Stimulated activated CD4-positive, alpha-beta T cell treated with anti-CD3 and anti-CD28 coated beads, Interleukin-1b, Interleukin-23, amount 100 ng/mL, for 1 hour (primary cell): ENCODE measurements at places on chromosomes 6 and 20.

- no peak for DNase-seq
These were observed 9.7 kb upstream of the CEP43 start for GRCh38 chr6:166989427-166990032.

DNA sequence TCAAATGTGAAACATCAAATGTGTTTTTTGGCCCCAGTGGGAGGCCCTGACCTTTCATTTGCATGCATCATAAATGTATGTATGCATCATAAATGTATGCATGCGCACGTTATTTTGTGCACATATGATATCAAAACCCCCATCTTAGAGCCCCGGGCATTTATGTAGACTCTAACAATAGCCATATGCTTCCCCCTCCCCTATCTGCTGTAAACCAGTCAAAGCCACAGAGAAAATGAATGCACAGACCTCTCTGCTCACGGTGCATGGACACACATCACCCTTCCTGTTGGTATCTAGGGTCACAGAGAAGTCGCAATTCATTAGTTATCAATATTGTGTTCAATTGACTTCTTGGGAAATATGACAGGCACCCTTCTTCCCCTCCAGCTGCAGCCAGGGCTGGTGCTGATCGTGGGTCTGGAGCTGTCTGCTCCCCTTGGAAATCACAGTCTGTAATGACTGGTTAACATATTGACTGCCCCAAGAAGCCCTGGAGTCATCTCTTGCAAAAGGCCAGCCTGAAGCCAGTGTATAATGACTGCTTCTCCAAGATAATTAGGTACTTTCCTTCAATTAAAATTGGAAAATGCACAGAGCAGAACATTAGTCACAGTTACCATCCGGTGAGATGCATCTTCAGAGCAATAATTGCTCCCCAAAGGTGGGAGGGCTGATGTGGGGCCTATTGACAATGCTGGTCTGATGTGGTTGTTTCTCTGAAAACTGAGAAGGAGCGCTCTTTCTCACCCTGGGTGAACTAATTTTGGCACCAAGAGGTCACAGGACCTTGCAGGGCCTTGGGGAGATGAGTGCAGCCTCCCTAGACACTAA is 532.2 kb downstream of the CDH26 start:
- no peak for DNase-seq

DNA sequence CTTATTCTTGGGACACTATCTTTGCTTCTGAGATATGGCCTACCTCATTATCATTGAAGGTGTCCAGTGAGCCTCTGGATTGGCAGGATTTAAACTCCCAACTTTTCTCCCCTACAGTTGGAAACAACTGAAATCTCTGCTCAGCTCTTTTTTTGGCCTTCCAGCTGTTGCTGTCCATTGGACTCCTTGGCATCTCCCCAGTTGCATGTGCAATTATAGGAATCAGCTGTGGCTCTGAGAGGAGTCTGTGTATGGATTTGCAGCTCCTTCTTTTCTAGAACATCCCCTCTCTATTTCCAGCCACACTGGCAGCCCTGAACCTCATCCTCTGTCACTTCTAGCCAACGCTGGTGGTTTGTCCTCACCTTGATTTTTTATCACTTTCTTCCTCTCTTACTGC is 21.2 kb downstream of the RAB22A start:
- DNase-seq: no peak

- DNase-seq: no peak
These were observed 3.6 kb upstream of the SLC12A5 start for GRCh38 chr20:46025376-46025783.

DNA sequence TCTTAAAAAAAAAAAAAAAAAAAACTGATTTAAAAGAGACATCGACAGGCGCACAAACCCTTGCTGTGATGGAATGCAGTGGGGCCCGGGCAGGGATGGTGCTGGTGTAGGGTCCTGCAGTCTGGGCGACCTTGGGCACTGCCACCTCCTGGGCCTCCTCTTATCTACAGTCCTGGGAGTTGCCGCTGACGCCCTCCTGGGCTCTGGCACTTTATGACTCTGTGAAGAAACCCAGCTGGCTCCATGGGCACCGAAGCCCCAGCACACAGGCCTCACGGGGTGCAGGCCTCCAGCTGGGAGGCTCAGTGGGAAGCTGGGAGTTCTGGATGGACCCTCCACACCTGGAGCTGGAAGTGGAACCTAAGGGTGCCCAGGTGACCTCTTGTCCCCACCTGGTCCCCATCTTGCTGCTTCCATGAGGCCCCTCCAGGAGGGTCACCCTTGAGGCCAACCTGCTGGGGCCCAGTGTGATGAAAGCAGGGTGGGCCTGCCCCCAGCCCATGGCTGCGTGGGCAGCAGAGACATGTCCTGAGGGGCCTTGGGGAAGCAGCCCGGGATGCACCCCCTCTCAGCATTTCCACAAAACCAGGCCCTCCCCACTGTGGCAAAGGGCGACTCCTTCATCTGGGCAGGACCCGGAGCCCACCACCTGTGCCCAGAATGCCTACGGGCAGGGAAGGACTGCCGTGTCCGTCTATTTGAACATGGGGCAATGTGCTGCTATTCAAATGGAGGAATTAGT is 104.9 kb downstream of the ASXL1 start:
- DNase-seq: no peak

- DNase-seq: no peak
These were observed 559.4 kb downstream of the COL12A1 start for GRCh38 chr6:74646461-74646860.

- DNase-seq: no peak
These were observed 27.1 kb downstream of the LBP start for GRCh38 chr20:38373231-38373867.

- DNase-seq: no peak
These were observed 689.4 kb upstream of the MAP3K7 start for GRCh38 chr6:91276315-91276714.

DNA sequence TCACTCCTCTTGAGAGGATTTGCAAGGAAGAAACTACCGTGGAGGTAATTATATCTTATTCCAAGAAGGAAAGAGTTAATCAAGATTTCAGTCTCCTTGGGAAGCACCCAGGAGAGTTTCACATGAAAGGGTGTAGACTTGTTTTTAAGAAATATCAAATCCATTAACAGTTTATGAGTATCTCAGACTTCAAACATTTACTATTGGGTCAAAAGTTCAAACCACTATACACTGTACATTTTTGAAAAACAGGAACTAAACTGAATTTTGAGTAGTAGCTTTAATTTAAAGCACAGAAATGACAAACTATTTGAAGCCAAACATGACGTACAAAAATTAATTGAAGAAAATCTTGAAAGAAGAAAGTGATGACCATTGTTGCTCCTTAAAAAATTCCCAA is 164.0 kb downstream of the FOXC1 start:
- no peak for DNase-seq

- DNase-seq: no peak
These were observed 80.7 kb upstream of the TRAF3IP2 start for GRCh38 chr6:111686249-111686931.

GRCh38 chr6:148426317-148426977 is 83.8 kb downstream of the SASH1 start:
- no peak for DNase-seq

DNA sequence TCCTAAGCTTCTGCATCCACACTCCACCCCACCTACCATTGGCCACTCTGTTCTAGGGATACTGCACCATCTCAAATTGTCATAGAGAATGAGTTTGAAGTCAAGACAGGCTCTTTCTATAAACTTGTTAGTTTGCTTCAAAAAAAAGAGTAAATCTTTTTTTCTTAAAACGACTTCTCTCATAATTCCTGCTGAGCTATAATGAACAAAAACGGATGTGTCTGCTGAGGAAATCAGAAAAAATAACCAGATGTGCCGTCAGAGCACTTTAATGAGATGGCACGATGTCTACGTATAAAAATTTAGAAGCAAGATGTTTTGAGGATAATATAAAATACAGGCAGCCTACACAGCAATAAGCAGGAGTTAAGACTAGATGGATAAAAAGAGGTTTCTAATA is 24.0 kb upstream of the DDO start:
- DNase-seq: no peak

DNA sequence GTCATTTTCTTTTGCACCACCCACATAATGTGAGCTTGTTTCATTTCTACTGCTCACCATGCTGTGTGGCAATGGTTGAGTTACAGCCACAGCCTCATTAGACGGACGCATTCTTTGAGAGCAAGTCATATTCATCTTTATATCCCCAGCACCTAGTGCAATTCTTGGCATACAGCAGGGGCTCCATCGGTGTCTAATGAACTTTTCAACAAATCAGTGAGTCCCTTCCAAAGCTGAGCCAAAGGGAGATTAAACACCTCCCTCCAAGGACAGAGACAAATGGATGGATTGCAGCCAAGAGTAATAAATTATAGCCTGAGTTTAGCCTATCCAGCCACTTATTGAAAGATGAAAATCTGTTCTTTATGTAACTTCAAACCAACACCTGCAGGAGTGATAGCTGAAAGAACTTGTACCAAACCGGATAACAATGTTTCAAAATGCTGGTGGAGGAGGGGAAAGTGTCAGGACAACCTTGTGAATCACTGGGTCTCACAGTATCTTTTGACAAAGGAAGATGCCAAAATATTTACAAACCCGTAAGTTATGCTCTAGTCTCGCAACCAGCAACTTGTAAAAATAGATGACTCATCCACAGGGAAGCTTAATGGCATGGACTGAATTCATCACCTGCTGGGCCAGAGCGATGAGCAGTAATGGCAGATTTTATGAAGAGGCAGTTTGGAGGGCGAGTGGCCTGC is 139.0 kb downstream of the PXDC1 start:
- no peak for DNase-seq

DNA sequence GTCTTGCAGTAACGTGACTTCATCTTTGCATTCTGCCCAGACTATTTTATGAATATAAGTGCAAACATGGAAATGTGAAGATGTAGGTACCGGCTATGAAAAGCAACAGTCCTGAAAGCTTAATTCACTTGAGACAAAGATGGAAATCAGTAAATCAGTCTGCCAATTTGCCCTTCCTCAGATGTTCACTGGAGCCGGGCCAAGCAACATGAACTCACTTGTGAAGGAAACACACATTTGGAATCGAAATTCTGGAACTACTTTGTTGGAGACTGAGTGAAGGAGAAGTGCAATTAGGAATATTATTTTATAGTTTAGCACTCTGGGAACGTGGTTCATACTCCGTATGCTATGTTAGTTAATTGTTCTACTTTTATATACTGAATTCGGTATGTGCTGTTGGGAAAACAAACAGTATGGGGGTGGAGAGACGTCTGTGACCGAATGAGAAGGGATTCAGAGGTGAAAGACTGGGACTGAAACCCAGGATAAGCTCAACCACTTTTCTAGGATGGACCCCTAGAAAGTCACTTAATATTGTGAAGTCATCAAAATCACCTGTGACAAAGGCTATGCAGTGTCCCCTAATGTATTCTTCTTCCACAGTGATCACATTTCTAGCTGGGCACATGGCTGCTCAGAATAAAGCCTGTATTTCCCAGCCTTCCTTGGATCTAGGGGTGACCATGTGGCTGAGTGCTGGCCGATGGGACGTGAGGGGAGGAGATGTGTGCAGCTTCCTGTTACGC is 95.5 kb downstream of the PREX1 start:
- no peak for DNase-seq

GRCh38 chr20:57624124-57624523 is 3.9 kb upstream of the ZBP1 start:
- no peak for DNase-seq

DNA sequence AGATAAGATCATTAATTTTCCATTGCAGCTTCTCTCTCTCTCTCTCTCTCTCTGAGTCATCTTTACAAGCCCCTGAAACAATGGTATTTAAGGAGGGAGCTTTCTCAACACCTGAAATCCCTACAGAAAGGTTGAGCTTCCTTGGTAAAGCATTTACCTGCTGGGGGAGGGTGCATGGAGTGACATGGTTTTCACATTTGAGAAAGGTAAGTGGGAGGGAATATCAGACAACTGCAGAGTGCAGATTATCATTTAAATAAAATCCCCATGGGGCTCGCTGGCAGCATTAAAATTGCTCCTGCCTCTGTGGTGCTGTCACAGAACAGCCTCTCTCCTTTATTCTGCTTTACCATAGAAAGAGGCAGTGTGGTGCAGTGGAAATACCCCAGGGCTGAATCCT is 10.3 kb upstream of the PDYN start:
- no peak for DNase-seq

DNA sequence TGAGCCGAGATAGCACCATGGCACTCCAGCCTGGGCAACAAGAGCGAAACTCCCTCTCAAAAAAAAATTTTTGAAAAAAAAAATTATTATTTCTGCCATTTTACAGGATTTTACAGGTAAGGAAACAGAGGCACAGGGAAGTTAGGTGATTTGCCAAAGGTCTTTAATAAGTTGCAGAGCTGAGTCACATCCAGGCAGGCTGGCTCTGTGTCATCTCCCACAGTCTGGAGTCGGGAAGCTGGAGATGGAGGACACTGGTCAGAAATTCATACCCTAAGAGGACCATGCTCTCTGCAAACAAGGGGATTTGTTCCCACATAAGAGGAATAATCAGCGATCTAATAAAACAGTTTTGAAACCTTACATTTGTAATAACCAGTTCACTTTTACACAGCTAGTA is 24.1 kb downstream of the HECA start:
- no peak for DNase-seq

DNA sequence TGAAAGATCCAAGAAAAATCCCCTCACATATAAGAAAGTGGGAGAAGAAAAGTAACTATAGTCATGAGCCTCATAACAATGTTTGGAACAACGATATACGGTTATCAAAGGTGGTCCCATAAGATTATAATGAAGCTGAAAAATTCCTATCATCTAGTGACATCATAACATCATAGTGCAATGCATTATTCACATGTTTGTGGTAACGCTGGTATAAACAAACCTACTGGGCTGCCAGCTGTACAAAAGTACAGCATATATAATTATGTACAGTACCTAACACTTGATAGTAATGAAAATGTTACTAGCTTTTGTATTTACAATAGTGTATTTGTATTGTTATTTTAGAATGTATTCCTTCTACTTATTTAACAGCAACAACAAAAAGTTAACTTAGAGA is 240.7 kb downstream of the RNGTT start:
- DNase-seq: no peak

- no peak for DNase-seq
These were observed 18.4 kb upstream of the BEND6 start for GRCh38 chr6:56936466-56936865.

- DNase-seq: no peak
These were observed 8.4 kb downstream of the TXNDC5 start for GRCh38 chr6:7902221-7902620.

DNA sequence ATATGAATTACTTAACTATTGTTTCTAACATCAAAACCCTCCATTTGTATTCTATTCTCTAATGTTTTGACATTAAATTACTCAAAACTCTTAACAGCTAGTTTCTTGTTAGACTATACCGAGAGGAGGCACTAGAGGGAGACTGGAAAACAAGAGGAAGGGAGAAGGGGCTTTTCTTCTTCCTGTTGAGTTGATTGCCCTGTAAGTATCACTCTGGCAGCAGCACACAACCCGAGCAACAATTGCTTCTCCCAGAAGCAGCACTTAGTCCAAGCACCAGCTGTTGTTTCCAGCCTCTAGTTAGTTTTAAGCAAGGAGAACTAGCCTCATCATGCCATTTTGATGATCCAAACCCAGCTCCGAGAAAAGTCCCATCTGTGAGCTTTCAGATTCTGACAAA is 603.8 kb downstream of the PRKN start:
- DNase-seq: no peak
